ENCODE measurements at places on chromosomes 3 and 15.

GRCh38 chr3:48664313-48664644, 1.6 kb upstream of the CELSR3 start:
- no peak for DNase-seq

- no peak for DNase-seq
These were observed 423.0 kb upstream of the THBS1 start for GRCh38 chr15:39157882-39158281.

GRCh38 chr3:196631682-196632045, 7.8 kb upstream of the NRROS start:
- no peak for DNase-seq

- no peak for DNase-seq
These were observed 30.8 kb downstream of the ARHGEF26 start for GRCh38 chr3:154151969-154152368.

DNA sequence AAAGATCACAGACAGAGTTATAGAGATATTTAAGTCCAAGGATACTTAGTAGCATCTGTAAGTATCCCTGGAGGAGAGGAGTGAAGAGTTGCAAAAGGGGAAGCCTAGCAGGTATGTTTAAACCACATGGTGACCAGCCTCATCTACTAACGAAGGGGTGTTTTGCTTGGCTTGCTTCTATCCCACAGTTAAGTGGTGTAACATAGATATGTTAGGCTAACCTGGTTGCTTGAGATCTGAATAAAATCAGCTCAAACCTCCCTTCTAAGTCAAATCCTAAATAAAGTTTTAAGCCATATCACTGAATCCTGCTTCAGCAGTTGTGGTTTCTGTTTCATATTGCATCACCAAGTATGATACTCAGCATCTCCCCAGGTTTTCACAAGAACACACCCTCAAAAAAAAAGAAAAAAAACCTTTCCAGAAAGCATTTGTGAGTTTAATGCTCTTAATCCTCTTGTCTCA, 880.2 kb downstream of the ROBO1 start:
- no peak for DNase-seq

- no peak for DNase-seq
These were observed 198.9 kb downstream of the ADAMTS9 start for GRCh38 chr3:64488939-64489338.

DNA sequence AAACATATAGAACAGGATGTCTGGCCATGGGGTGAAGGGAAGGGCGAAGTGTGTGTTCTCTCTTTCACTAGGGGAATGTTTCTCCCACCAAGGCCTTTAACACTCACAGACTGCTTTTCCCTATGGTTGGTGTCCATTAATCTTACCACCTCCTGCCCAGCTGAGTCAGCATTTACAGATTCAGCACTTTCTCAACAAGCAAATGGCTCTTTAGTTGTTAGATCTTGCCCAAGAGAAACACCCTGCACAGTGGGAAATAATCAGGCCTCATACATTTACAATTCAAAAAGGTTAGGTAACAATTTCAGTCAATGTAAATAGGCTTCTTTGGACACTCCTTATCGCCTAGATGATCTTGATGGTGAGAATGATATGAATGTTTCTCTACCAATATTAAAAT, 418.2 kb downstream of the EPHA3 start:
- no peak for DNase-seq

GRCh38 chr15:64515196-64515595, 54.8 kb downstream of the ZNF609 start:
- no peak for DNase-seq

GRCh38 chr3:18389108-18389733, 35.9 kb downstream of the SATB1 start:
- DNase-seq: peak; percentile 25

All from lung microvascular endothelial cell (primary cell).